ENCODE measurements at places on chromosomes 7 and 10.

DNA sequence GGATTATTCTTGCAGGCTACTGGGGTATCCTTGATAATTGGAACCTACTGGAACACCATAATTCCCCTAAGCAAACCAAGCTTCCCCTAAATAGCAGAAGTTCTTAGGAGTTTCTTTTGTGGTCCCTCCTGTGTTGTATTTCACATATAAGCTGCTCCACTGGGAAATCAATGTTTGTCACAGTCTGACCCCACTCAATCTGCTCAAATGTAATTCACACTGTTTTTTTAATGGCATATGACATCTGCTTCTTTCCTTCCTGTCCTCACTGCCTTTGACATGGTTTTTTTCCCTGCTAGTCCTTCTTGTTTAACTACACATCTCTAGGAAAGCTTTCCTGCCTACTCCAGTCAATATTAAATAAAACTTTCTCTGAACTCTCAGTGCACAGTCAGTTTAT is 1.8 kb upstream of the PTPRZ1 start:
- DNase-seq, result no peak

GRCh38 chr10:3886191-3886590 is 101.2 kb upstream of the KLF6 start:
- DNase-seq, result no peak

GRCh38 chr10:75911426-75911825 is 480.0 kb downstream of the LRMDA start:
- DNase-seq, result no peak

DNA sequence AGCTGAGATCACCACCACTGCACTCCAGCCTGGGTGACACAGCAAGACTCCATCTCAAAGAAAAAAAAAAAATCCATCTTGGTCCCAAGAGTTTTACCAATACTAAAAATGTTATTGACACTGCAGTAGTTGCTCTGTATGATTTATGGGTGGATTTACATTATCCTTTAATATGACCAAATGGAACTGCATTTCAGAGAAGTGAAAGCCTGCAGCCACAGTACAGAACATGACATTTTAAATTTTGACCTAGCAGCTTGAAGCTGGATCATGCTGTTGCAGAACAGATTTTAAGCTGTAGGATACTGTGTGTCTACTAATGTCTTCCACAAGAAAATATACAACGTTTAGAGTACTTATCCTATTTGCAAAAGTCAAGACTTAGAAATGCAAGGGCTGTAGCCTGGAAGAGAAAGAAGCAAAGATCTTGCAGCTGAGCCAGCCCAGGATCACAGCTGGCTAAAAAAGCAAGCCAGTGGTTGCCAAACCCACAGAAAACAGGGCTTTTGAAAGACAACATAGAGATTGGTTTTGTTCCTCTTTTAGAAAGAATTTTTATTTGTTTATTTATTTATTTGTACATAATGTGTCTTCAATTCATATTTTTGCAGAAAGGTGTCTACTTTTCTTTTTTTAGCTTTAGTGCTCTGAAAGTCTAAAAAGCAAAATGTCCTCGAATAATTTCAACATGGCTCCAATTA is 55.2 kb upstream of the WNT16 start:
- DNase-seq, result no peak

GRCh38 chr7:157679607-157680006 is 342.8 kb downstream of the DNAJB6 start:
- DNase-seq, result no peak

DNA sequence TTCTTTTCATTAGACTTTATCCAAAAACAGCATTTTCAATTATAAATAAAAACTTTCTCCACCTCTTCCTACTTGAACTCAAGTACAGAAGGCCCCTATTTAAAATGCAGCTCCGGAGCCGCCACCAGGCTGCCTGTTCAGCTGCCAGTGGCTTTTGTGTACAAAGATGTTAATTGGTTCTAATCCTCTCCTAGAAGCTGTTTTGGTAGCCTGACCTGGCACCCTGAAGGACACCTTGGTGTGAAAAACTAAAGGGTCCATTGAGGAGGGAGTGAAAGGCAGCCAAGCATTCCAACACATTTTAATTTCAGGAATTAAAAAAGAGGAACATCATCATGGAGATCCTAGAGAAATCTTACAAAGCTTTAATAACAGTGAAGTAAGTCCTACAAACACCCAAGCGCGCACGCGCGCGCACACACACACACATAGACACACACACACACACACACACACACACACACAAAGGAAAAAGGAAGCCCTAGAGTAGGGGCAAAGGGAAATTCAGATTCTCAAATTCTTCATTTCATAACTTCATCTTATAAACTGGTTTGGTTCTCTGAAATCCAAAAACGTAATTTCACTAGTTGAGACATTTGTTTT is 41.4 kb downstream of the VAX1 start:
- DNase-seq, result no peak

DNA sequence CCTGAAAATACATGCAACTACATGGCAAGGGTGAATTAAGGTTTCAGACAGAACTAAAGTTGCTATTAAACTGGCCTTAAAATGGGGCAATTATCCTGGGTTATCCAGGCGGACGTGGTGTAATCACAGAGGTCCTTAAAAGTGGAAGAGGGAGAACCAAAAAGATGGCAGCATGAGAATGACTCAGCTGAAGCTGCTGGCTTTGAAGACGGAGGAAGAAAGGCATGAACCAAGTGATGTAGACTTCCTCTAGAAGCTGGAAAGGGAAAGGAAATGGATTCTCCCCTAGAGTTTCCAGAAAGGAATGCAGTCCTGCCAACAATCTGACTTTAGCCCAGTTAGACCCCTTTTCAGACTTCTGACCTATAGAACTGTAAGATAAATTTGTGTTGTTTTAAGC is 27.0 kb upstream of the UBN2 start:
- no peak for DNase-seq

All from left renal pelvis (tissue), 4 donors.